ENCODE measurements at places on chromosomes 2 and 18. TPM values are rescaled to one million over a fixed set of nuclear protein-coding genes. Genes with fewer than 3 reads are reported as not detected.

Gene PAX3
- not detected for total RNA-seq

Gene PCARE
- not detected for total RNA-seq

Gene ADNP2
- 22.2 TPM for total RNA-seq

Gene SNED1
- total RNA-seq, result 0.63 TPM

Gene GRB14
- total RNA-seq, result not detected

Gene KCNE4
- not detected for total RNA-seq

Gene SEPTIN10
- total RNA-seq, result 0.65 TPM

Gene C2orf72
- 0.34 TPM for total RNA-seq

Gene DTNA
- total RNA-seq, result not detected

Gene ZSWIM2
- not detected for total RNA-seq

Gene SCG2
- total RNA-seq, result not detected

Gene IGFBP2
- 5.8 TPM for total RNA-seq

Gene USP37
- 30.7 TPM for total RNA-seq

Gene UGT1A10
- total RNA-seq, result not detected

Gene LRATD1
- total RNA-seq, result not detected

Gene C2orf92
- total RNA-seq, result 6.7 TPM

Gene SERPINB13
- total RNA-seq, result not detected

Gene SIX3
- not detected for total RNA-seq

Gene SOCS6
- total RNA-seq, result 1.2 TPM

Gene SERPINB2
- total RNA-seq, result not detected

Gene DNAJC5G
- total RNA-seq, result not detected
